Activated naive CD4-positive, alpha-beta T cell treated with anti-CD3 and anti-CD28 coated beads for 36 hours (primary cell): ENCODE measurements at places on chromosomes 2 and 18. TPM values are rescaled to one million over a fixed set of nuclear protein-coding genes. Genes with fewer than 3 reads are reported as not detected.

DNA sequence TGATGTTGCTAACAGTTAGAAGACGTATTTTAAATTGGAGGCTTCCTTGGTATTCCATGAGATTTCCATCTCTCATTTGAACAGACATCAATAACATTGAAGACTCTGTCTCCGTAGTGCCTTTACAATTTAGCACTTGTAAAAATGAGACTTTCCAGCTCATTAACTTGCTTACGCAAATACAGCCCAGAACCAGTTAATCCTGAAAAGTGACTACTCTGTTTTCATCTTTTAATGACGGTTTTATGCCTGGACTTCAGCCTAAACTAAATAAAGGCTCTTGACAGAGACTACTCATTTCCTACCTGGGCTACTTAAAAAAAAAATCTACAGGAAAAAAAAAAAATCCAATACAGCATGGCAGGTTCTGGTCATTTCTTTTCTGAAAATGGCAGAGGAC is 148.6 kb downstream of the LRATD1 start:
- DNase-seq: no peak

GRCh38 chr2:199581408-199581807 is 123.7 kb upstream of the SATB2 start:
- DNase-seq: no peak

DNA sequence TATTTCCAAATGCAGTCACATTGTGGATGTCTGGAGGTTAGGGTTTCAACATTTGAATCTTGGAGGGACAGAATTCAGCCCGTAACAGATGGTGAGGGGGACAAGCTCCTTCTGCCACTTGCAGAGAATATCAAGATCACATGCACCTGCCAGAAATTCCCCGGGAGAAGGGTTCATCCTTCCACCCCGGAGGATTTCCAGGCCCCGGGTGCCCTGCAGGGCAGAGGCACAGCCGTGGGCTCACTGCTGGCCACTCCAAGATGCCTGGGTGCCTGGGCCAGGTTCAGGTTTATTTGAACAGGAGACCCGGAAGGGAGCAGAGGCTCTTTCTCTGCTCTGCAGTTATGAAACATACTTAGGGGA is 38.2 kb upstream of the MGAT4A start:
- DNase-seq: no peak

DNA sequence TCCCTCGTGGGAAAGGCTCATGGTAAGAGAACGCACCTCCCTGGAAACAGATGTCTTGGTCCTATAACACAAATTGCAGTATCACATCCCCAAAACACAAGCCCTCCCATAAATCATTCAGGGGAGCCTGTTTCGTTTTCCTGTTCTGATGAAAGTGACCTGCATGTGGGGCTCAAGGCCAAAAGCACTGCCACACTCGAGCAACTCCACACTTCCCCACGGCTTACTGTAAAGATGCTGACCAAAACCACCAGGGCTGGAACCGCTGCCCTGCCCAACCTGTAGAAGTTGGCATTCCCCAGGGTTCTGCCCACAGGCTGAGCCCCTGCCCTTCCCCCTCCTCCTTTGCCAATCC is 139.7 kb downstream of the BCL11A start:
- DNase-seq: no peak

DNA sequence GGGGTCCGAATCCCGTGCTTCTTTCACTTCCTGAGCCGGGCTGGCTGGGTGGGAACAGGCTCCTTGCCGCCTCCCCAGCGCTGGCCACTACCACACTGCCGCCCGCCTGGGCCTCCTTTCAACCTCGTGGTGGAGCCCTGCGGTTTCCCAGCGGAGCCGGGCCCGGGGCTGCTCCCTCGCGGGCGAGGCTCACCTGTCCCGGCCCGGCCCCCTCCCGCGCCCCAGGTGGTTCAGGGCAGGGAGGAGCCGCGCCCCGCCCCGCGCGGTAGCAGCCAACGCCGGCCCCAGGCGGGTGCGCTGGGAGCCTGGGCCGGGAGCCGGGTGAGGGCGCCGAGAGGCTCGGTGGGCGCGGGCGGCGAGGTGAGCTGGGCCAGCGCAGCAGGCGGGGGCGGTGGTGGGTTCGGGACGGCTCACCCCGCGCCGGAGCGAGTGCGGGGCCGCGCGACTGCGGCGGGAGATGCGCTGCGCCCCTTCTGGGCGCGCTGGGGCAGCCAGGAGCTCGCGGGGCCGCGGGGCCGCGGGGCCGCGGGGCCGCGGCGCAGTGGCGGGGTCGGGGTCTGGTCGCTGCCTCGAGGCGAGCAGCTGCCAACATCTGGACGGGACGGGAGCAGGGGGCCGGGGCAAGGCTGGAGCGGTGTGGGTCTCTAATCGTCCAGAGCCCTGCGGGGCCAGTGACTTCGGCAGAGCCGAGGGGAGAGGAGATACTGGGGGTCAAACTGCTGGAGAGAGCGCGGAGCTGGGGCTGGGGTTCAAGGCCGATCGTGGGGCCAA is at the start of gene LYPD6B:
Gene LYPD6B, plus strand, starts transcription at position 258 of the 771 bp plus-strand sequence. CDS start 92,250 bp downstream, outside the sequence.
- DNase-seq: no peak

DNA sequence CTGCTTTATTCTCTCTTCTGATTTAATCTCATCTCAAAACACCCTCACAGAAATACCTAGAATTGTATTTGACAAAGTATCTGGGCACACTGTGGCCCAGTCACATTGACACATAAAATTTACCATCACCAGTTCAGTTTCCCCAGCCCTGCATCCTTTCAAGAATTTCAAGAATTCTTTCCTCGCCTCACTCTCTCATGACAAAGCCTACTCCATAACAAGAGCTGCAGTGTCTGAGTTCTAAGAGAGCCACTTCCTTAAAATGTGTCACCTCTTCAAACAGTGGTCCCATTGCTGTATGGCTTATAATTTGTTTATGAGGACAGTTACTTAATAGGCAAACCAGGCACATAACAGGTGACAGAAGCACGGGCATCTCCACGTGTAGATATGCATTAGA is 90.9 kb upstream of the STK39 start:
- no peak for DNase-seq

- no peak for DNase-seq
Observed at GRCh38 chr2:165970663-165971062, 17.1 kb upstream of the TTC21B start.

GRCh38 chr18:78884502-78884901 is 95.1 kb upstream of the SALL3 start:
- DNase-seq: no peak

DNA sequence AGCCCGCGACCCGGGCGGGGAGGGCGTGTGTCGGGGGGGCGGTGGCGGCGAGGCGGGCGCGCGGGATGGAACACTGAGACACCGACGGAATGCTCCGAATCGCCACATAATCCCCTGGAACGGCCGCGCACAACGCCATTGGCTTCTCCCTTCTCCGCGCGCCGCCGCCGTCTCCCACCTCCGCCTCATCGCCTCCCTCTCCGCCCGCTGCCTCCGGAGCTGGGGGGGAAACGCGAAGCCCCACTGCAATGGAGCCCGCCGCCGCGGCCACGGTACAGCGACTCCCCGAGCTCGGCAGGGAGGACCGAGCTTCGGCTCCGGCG is at the start of gene PHLPP1:
Gene PHLPP1, plus strand, starts transcription at position 106 of the 323 bp plus-strand sequence. Its CDS starts 143 bp downstream, at position 249.
- DNase-seq: no peak

DNA sequence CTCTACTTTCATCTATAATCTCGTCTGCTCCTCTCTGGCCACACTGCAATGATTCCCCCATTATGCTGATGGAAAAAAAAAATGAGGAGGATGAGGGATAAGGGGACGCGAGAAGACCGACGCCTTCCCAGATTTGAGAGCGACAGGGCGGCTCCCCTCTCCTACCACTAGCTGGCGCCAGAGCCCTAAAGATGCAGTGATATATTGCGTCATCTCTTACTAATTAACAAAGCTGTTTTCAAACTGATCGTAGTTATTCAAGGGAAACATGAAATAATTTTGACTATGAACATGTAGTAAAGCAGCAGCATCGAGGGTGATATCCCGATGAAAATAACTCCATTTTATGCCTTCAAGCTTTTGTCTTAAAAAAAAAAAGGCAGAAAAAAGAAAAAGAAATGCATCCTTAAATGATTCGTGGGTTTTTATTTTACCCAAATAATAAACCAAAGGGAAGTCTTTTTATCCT is 48.0 kb upstream of the HNRNPA3 start:
- DNase-seq: peak; percentile 90

DNA sequence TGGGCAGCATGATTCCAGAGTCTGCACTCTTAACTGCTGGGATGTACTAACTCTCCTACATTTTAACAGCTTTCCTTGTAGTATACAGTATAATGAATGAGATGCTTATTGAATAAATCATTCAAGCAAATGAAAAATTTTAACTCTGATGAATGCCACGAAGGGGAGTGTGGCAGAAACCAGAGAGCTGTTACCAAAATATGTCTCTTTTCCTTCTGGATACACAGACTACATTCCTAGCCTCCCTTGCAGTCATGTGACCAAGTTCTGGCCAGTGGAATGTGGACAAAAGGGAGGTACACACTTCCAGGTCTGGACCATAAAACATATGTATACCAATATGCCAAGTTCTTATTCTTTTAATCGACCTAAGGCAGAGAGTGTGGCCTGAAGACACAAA is 1.7 kb upstream of the EML4 start:
- DNase-seq: no peak

GRCh38 chr2:38262069-38262871 is 114.8 kb downstream of the ATL2 start:
- DNase-seq: peak; percentile 56

DNA sequence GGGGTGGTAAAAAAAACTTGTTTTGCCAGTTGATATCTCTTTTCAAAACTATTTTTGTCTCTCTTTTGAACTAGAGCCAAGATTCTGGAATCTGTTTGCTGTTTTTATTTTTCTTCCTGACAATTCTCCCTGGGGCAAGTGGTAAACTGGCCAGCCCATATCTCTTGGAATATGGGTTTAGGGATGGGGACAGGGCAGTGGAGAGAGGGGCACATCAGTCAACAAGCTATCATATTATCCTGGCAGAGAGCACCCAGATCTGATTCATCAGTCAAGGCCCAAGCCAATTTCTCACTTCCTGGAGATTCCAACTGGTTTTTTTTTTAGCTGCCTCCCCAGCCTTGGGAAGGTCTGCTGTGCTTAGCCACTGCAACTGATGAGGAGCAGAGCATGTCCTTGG is 52.3 kb downstream of the ARHGAP28 start:
- no peak for DNase-seq

- no peak for DNase-seq
Observed at GRCh38 chr2:158178646-158179045, 77.0 kb downstream of the UPP2 start.

GRCh38 chr2:10475811-10476660 is 27.9 kb upstream of the ODC1 start:
- no peak for DNase-seq

DNA sequence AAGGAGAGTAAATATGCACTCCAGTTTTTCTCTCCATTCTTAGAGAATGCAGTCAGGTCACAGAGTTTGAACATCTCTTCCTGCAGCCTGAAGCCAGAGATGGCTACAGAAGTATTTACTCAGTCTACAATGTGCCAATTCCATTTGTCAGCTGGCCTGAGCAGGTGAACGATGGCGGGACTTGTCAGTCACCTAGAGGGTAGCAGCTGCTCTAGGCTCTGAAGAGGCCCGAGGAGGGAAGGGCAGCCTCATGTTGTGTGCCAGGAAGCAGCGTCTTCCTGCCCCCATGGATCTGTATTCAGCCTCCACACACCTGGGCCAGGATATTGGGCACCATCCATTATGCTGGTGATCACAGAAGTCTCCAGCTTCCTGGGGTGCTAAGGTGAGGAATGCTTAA is 316.7 kb upstream of the CHAC2 start:
- no peak for DNase-seq

Gene SAG
- total RNA-seq: 0.19 TPM

Gene HOXD11
- total RNA-seq: not detected

Gene TUBA3D
- total RNA-seq: not detected
